ENCODE measurements at places on chromosomes 1 and 21.

DNA sequence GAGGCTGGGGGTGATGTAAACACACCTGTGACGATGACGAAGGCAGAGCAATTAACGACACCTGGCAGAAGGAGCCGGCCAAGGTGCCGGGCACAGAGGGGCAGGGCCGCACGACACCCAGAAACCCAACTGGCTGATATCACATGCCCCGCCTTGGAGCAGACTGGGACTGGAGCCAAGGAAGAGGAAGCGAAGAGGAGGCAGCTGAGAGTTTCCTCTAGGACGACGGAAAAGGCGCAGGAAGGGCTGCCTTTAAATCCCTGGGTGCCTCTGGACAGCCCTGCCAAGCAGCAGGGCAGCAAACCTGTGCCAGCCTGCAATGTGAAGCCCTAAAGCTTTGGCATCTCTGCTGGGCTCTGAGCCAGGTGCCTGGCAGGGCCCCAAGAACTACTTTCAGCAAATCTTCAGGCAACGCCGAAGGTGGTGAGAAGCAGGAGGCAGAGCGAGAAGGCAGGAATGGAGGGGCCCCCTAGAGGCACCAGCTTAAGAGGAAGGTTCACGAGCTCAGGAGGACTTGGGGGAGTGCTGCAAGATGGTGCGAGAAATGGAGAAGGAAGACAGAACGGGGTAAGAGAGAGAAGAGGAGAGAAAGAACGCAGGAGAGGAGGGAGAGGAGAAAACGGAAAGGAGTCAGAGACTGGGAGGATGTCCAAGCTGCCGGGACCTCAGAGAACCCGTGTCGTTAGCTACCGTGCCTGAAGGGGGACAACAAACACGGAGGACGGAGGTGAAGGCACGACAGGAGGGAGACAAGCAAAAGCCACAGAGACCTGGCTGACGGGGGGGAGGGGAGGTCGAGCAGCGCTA is 25.3 kb upstream of the PEF1 start:
- no peak for DNase-seq

- no peak for DNase-seq
Measured at GRCh38 chr1:227042292-227042691, 102.2 kb downstream of the COQ8A start.

- DNase-seq: no peak
Measured at GRCh38 chr1:176809292-176809691, 346.3 kb downstream of the PAPPA2 start.

DNA sequence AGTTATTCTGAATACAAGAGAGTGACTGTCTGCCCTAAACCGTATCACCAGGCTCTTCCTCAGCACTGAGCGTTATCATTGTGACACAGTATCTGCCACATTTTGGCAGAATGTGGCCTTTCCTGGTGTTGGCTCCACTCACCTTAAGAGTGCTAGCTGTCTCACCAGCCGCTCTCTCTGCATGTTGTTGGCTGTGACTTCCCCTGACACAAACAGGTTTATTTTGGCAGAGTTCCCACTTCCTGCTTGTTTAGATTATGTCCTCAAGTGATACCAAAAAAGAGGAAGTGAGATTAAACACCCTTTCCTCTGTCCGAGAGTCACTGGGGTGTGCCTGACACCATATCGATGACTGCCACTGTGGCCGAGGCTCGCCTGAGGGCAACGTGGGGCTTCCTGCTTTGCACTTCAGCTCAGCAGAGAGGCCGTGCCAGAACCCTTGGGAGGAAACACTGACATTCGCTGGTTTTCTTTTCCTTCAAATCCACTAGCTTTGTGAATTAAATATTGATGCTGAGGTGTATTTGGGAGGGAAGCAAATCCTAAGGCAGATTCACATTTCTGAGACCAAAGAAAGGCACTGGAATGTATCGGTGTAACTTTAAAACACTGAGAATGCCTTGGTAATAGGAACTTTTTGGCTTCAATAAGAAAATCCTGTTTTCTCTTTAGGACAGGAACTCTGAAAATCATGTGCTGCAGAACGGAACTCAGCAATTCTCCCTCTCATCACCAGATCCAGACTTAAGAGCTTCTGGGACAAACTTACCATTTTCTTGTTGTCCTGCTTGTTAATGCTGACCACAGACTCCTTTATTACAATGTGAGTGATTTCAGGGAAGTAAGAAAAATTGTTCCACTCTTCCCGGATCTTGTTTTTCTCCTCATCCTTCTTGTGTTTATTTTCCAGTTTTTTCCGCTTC is 102.1 kb downstream of the JAK1 start:
- DNase-seq: peak; percentile 26

DNA sequence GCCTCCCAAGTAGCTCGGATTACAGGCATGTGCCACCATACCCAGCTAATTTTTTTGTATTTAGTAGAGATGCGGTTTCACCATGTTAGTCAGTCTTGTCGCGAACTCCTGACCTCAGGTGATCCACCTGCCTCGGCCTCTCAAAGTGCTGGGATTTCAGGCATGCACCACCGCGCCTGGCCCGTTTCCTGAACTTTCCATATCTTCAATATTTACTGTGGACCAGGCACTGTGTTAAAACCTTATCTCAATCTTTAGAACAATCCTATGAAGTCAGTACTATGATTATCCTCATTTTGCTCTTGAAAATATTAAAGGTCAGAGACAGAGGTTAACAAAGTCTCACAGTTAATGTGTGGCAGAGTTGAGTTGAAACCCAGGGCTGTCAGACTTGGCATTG is 1.6 kb upstream of the ADCY10 start:
- no peak for DNase-seq

DNA sequence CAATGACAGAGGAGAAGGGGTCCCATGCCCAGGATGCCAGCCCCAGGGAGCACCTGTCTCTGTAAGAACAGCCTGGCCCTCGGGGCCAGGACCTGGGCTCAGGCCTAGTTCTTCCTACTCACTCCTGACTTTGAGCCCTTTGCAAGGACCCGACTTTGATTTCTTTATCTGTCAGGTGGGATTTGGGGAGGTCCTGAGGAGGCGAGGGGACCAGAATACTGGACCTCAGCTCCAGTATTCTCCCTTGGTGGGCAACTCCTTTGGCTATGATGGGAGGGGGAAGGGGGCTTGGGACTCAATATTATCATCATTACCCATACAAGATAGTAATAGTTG is 18.1 kb downstream of the KCNQ4 start:
- DNase-seq: no peak

DNA sequence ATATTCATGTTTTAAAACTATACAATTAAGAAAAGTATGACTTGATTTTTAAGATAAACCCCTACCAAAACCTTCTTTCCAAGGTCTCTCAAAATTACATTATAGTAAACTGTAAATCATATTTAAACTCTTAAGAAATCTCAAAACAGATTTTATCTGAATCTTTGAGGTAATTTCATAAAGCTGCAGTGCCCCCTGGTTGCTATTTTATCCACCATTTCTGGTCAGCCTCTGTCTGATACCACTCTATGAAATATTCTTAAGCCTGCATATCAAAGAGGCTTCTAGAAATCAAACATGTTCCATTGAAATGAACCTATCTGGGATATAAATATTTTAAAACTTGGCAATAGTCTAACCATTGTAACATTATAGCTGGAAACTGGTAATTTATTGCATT is 317.3 kb downstream of the COL11A1 start:
- no peak for DNase-seq

GRCh38 chr1:178541379-178541778 is 28.5 kb downstream of the TEX35 start:
- DNase-seq: no peak

- no peak for DNase-seq
Measured at GRCh38 chr1:80468356-80468755, 1332.4 kb upstream of the ADGRL2 start.

- no peak for DNase-seq
Measured at GRCh38 chr1:228684607-228685006, 50.7 kb upstream of the RHOU start.

DNA sequence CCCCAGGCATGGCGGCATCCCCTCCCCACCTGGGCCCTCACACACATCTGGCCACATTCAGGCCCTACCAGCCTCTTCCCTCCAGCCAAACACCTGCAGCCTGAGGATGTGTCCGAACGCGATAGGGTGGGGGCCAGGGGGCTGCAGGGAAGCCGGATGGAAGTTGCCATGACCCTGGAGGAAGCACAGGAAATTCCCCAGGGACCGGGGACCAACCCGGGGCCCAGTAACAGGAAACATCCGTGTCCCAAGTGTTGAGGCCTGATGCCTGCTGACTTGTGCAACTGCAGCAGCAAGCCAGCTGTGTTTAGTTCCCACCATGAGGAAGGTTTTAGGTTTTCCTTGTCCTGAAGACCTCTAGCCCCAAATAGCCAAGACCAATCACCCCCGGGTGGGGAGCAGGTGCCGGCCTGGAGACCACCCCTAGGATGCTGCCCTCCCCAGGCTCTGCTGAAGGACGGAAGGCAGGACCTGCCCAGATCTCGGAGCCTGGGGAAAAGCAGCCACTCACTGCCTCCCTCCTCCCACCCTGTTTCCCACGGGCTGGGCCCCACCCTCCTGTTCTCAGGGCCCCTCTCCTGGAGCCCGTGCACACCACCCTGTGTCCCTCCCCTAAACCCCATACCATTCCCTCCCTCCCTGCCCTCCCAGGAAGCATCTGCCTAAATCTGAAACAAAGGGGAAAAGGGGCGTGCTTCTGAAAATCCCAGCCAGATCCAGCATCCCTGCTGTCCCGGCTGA is 29.8 kb downstream of the MEGF6 start:
- DNase-seq: no peak

- DNase-seq: no peak
Measured at GRCh38 chr1:49086327-49086726, 309.6 kb upstream of the BEND5 start.

All from activated CD4-positive, alpha-beta T cell treated with anti-CD3 and anti-CD28 coated beads, Interleukin-2, amount 50 U/mL, for 24 hours (primary cell).